ENCODE measurements at places on chromosomes 5 and 9.

DNA sequence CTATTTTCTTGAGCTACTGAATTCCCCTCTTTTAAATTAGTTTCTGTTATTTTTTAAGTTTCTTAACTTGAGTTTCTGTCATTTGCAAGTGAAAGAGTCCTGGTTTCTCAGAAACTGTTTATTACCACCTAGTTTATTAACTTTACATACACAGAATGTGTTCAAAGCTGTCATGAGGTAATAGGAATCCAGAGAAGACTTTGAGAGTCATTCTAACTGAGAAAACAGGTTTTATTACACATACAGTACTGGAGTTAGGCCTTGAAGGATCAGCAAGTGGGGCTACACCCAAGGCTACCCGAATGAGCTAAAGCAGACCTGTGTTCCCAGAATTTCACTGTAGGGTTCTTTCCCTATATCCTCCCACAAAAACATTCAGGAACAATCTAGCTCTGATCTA lies 33.1 kb downstream of the FAM114A2 start:
- DNase-seq = no peak

DNA sequence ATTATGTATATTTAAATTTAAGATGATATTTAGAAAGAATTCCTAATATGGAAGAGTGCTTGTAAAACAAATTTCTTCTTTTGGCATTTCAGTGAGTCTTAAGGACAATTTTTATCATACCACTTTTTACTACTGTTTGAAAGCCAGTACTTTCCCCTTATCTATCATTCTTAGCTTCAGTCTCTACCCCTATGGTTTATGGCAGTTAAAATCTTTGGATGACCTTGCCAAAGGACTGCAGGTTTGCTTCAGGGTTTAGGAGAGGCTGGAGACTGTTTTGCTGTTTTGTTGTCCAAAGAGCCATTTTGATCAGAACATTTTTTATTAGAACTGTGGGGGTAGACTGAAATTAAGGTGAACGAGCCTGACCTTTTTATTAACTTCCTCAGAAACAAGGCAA lies 30.8 kb downstream of the SLC38A9 start:
- no peak for DNase-seq

DNA sequence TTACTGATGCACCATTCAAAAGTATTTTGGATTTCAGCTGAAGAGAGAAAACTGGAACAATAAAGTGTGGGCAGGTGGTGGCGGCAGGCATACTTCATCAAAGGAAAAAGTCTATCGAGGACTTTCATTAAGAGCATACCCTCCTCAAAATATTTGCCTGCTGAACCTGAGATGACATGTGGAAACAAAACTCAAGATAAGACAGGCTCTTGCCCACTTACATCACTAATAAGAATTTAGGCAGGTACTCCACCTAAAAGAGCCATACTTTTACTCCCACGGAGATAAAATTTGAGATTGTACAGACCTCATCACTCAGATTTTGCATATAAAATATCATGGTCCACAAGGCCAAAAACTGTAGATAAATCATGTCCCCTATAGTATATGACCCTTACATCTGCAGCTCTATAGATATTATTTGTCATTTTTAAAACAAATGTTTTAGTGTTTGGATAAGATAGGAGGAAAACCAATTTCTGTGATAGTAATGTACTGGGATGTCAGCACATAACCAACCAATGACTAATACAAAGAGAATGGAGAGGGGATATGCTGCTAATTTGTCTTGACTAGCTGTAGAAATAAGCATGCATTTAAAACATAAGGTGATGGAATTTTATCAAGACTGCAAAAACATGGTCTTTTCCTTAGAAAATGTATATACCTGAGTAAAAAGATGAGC lies 730.6 kb upstream of the ZNF608 start:
- no peak for DNase-seq

- DNase-seq = no peak
Observed at GRCh38 chr9:37336150-37336549, 86.3 kb upstream of the GRHPR start.

DNA sequence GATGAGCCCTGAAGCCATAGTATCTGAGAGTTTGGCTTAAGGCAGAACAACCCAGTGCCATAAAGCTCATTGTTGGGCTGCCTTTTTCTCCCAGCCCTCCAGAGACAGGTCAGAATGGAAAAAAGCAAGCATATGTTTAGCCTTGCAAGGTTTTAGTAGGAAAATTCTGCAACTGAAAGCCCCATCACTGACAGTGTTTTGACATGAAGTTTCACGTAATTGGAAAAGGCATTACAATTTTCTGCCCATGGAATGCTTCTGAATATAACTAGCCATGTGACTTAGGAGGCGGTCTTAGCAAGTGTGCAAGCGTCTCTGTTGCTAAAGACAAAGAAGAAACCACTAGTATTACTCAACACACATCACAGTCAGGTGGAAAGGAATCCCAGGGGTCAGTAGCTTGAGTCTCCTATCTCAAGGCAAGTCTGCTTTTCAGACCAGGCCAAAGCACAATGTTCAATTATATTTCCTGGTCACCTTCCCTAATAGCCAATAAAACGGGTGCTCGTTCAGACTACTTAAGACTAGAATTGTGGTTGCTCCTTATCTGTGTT lies 117.6 kb downstream of the CARTPT start:
- no peak for DNase-seq

- no peak for DNase-seq
Observed at GRCh38 chr5:176772271-176773210, 37.8 kb upstream of the UNC5A start.

DNA sequence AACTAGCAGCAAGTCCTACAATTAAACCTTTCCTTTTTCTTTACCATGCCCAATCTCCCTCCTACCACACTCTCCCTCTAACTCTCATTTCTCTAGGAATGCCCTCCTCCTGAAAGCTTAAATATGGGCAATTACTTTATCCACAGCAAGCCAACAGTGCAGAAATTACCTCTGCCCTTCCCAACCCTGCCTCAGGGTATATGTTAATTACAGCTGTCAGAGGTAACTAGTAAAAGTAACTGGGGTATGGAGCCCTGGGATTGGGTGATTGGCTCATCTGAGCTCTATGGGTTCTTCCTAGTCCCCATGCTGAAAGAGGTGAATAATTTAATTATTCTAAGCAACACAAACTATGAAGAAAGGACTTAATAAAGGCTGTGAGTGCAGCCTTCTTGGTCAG lies 478.9 kb upstream of the NMUR2 start:
- DNase-seq = no peak

DNA sequence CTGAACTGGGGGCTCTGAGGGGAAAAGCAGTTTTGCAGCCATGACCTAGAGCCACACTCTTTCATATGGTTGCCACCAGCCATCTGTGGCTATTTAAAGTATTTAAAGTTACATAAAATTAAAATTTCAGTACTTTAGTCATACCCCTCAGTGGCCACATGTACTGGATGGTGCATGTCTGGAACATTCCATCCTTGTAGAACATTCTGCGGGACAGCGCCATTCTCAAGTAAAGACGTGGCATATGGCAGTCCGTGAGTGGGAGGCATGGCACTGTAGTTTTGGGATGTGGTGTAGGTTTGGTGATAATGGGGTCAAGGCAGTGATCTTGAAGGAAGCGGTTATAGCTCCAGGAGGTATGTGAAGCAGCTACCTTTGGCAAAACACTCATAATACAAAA lies 61.4 kb upstream of the NFIL3 start:
- no peak for DNase-seq

GRCh38 chr5:104345222-104346016 lies 782.8 kb upstream of the NUDT12 start:
- no peak for DNase-seq

DNA sequence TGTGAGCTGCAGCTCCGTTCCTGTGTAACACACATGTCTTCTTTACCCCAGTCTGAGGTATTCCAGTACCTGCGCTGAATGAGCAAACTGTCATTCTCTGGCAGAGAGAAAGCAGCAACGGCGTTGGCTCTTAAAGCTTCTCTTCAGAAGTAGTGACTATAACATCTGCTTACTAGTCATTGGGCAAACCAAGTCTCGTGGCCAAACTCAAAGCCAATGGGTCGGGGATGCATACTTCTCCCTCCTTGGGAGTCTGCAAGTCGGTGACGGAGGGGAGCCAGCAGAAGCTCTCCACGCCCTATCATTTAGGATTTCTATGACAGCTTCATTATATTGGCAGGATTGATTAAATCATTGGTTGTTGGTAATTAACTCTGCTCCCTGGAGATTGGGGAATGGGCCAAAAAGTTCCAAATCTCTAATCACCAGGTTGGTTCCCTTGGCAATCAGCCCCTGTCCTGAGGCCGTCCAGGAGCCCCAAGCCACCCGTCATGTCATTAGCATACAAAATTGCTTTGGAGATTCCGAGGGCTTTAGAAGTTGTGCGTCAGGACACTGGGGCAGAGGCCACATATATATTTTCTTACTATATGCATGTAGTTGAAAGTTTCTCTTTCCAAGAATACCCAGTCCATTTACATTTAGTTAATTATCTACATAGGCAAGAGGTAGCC lies 44.9 kb downstream of the ZNF354A start:
- DNase-seq = no peak

- no peak for DNase-seq
Observed at GRCh38 chr5:116440457-116441001, 134.1 kb downstream of the SEMA6A start.

- no peak for DNase-seq
Observed at GRCh38 chr5:173042763-173043107, 13.4 kb upstream of the CREBRF start.

GRCh38 chr9:16268067-16268881 lies 602.2 kb downstream of the BNC2 start:
- no peak for DNase-seq

DNA sequence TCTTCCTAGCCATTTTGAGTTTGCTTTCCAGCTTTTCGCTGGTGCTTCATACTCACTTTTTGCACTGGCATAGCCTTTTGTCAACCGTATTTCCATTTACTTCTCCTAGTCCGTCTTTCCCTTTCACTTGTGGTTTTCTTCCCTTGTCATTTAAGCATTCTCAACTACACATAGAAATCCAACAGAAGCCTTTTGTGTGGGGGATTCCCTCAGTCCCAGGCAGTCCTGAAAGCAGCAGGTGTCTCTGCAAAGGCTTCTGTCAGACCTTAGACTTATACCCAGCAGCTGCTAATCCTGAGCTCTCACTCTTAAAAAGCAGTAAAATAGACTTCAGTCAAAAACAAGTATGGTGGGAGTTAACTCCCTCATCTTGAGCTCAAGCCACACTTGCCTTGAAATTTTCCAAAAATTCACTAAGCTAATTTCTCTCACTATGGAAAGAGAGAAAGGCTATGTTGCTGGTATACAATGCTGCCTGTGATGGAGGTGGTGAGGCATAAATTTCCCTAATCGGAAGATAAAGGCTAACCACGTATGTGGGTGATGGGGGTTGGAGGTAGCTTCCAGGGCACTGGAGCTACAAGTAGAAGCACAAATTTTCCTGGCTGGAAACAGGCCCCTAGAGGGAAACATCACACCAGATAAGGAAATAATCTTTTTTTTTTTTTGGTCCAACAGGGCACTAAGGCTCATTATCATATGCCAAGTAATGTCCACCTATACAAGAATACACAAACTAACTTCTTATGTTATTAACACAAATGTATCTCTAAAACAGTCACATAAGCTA lies 34.8 kb upstream of the IFNK start:
- peak; percentile 19 for DNase-seq

- DNase-seq = peak; percentile 73
Observed at GRCh38 chr5:172412724-172413286, 41.5 kb downstream of the SH3PXD2B start.

DNA sequence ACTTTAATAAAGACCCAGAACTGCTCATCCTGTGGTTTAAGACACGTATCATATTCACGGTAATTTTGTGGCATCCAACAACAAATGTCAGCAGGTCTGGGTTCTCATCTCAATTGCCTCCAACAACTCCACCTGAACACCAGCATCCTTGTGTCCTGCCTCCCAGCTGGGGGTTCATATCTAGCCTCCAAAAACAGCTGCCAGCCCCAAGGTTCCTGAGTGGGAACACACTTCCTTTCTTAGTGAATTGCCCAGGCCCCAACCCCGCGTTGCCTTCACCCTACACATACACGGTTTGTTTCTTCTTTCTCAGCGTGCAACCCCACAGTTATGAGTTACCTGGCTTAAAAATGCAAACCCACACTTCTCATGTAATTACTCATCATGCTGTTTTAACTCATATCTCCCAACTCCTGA lies 77.9 kb downstream of the SEMA4D start:
- DNase-seq = peak; percentile 86

DNA sequence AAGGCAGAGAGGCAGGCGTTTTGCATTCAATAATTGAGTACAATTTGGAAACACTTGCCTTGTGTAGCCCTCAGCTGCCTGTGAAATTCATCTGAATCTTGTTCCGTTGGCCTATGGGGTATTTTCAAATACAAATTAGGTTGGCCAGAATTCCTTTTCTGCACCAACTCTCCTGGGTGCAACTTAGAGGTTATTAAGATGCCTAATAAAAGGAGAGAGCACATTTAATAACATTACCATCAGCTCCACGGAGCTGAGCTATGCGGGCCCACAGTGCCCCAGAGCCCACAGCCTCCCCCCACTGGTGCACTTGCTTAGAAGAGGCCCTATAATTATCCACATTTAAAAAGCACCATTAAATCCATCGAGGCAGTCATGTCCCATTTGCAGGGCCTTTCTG lies 367.6 kb upstream of the CLINT1 start:
- DNase-seq = no peak

DNA sequence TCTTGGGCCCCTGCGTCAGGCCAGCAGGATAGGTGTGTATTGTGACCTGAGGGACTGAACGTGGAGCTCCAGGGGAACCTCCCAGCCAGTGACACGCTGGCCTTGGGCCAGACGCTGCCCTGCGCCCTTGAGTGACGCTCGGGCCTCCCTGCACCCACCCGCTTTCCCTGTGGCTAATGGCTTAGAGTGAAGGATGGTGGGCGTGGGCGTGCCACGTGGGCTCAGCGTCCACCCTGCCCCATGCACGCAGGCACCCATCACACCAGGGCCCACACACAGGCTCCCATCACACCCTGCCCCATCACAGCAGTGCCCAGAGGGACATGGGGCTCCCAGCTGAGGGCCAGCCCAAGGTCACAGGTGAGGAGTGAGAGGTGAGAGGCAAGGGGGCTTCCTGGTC lies 5.1 kb upstream of the FUT7 start:
- DNase-seq = no peak

- DNase-seq = no peak
Observed at GRCh38 chr9:23783509-23783908, 42.5 kb downstream of the ELAVL2 start.

- no peak for DNase-seq
Observed at GRCh38 chr5:60504342-60504741, 195.6 kb downstream of the DEPDC1B start.

DNA sequence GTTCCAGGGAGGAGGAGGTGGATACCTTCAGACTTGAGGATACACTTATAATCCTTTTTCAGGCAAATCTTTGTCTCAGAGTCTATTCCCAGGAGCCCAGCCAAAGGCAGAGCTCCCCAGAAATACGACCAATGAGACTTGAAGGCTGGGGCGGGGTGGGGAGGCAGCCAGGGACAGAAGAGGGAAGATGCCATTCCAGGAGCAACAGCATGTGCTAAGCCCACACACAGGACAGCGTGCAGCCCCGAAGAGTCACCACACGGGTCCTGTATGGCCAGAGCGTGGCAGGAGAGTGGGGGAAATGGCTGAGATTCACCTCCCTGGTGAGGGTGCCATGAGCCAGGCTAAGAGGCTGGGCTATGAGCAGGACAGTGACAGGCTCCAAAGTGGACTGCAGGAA lies 35.2 kb downstream of the WHRN start:
- DNase-seq = no peak

- no peak for DNase-seq
Observed at GRCh38 chr9:14347406-14348122, 33.6 kb upstream of the NFIB start.

All from activated CD4-positive, alpha-beta T cell treated with anti-CD3 and anti-CD28 coated beads, Interleukin-10, Interleukin-2, amounts not matched to agents 100 ng/mL and 50 ng/mL, durations not matched to agents 16 hours and 8 hours (primary cell).